ENCODE measurements at places on chromosomes 5 and 9.

DNA sequence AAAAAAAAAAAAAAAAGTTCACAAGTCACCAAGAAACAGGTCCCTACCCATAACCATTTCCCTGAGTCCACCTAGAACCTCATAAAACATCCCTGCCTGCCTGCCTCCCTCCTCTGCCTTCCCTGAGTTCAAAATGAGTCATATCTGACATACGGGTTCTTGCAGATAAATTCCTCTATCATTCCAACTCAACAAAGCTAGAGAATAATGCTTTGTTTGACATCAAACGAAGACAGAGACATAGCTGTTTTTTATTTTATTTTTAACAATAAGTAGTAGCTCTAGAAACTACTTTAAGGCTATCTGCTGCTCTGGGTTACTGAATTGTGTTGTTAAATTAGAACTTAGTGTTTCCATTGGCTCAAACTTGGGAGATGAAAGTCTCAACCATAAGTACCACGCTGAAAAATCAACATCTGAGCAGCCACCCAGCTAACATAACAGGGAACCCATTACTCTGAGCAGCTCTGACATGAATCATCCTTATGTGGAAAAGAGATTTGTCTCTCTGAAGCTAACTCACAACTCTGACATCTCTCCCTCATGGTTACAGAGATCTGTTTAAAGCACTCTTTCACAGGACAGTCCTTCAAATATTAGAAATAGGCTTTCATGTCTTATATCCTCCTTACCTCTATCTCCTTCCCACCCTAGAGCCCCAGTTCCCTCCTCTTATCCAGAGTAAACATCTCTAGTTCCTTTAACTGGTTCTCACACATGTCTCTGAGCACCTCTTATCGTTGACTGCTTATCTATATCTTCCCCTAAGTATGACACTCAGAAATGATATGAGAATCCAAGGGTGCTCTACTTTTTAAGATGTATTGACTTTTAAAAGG is 12.1 kb downstream of the TMEM245 start:
- no peak for DNase-seq

GRCh38 chr9:68941780-68942459 is 72.0 kb downstream of the PRKACG start:
- no peak for DNase-seq

GRCh38 chr9:17962747-17963146 is 383.9 kb downstream of the SH3GL2 start:
- no peak for DNase-seq

DNA sequence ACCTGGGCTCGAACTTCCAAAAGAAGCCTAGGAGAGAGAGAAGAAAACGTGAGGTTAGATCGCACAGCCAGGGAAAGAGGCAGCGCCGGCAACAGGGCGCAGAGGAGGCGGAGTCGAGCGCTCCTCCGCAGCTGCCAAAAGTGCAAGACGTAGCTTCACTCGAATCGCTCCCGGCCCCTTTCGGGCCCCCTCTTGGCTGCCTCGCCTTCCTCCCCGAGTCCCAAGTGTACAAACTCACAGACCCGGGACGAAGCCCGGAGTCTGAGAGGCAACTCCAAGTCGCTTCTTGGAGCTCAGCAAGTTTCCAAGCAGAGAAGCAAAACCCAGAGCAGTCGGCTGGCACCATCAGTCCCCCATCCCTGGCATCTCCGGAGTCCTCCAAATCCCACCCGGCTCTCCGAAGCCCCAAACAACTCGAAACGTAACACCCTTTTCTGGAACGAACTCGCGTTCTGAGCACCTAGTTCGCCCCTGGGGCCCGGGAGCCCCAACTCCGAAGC is 1.2 kb downstream of the MIER3 start:
- DNase-seq = peak; percentile 8

- no peak for DNase-seq
These were observed 49.1 kb upstream of the ANKRD55 start for GRCh38 chr5:56282216-56282615.

DNA sequence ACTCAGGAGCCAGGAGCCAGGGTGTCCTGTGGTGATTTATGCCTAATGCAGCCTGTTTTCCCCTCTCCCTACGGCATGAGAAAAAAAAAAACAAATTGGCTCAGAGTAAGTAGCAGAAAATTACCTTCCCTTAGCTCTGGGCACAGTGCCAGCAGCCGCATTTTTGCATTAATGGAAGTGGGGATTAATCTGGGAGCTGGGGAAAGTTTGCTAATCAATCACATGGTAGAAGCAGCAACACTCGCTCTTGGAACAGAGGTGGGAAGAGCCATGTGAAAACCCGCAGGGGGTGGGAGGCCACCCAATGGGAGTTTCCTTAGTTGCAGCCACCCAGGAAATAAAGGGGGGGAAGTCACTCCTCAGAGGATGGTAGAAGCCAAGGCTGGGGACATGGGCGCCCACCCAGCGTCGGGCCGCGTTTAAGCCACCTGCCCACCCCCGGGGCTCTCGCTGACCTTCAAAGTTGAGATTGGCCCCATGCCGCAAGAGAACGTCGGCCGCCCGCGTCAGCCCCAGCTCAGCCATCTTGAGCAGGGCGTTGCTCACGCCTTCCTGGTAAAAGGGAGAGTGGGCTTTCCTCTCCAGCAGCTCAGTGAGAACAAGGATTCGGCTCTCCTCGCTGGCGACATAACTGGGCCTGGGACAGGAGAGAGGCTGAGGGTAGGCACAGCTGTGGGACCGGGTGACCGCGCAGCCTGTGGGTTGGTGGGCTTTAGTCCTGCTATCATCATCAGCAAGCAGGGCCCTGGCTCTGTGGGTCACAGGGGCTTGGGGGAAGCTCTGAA is 1.7 kb downstream of the ASB6 start:
- no peak for DNase-seq

- DNase-seq = no peak
These were observed 131.0 kb upstream of the CCNG1 start for GRCh38 chr5:163306421-163306820.

GRCh38 chr5:54278036-54278830 is 32.1 kb downstream of the ARL15 start:
- DNase-seq = no peak

GRCh38 chr5:115433918-115434317 is 110.7 kb downstream of the FEM1C start:
- no peak for DNase-seq

- no peak for DNase-seq
These were observed 186.8 kb downstream of the HSPA4 start for GRCh38 chr5:133238426-133239205.

DNA sequence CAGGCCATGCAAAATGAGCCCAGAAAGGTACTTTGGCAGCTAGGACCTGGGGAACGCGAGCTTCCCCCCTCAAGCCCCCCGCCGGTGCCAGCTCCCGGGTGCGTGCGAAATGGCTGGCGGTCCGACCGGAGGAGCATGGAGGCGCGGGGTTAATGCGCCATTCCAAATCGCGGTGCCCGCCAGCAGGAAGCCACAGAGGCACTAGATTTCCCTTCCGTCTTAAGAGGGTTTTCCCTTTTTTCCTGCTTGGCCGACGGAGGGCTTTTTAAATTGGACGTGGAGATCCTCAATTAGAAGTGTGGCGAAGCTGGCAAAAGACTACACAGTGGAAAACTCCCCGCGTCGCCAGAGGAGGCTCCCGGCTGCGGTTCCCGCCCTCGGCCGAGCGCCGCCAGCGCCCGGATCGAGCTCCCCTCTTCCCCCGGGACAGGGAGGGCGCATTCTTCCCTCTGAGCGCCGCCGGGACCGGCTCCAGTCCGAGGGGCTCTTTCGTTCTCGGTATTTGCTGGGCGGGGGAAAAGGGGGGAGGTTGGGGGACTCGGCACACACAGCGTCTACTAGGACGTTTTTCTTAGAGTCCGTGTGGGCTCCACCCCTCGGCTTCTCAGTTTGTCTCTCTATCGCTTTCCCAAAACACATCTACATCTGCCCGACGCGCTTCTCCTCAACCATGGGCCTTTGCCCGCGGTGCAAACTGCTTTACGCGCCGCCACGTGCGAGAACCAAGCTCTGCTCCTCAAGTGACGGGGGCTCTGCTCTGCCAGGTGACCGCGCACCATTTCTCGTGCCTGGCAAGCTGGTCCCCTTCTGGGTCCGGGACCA is 3.0 kb downstream of the GDNF start:
- no peak for DNase-seq

- DNase-seq = no peak
These were observed 46.2 kb downstream of the DMRT2 start for GRCh38 chr9:1096155-1096964.

- DNase-seq = no peak
These were observed 252.9 kb downstream of the MAT2B start for GRCh38 chr5:163758283-163758711.

GRCh38 chr9:105673850-105674387 is 11.7 kb downstream of the TAL2 start:
- DNase-seq = no peak

GRCh38 chr5:23930985-23931384 is 423.6 kb downstream of the PRDM9 start:
- DNase-seq = no peak

GRCh38 chr5:41885286-41885685 is 15.1 kb upstream of the OXCT1 start:
- DNase-seq = no peak

GRCh38 chr5:159163701-159164046 is 45.7 kb downstream of the RNF145 start:
- DNase-seq = no peak

DNA sequence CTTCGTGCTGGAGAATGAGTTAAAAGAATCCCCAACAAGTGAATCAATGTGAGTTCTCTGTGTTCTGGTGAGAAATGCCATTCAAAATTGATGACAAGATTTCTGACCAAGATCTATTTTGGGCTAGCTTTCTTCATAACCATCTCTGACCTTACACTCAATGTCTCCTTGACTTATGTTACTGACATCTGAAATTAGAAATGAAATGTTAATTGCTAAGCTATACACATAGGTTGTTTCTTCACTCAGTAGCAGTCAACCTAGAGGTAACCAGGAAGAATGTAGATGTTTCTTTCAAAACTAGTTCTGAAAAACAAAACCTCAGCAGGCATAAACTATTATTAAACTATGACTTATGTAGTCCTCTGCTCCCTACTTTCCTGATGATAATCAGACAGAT is 2220.7 kb upstream of the C9orf72 start:
- DNase-seq = no peak

DNA sequence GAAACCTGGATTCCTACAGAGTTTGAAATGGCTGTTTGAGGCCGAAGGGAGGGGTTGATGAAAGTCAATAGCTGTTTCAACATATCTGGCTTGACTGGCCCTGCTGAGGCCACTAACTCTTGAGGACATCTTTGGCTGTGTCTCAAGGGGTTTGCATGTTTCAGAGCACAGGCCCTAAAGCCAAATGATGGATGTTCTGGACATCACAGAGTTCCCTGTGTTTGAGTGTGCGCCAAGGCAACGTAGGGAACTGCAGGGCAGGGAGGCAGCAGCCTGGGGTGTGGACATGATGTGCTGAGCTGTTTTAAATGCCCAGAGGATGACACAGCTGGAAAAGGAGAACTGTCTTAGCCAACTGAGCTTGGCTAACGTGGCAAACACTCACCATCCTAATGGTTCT is 89.6 kb downstream of the RAPGEF1 start:
- no peak for DNase-seq

GRCh38 chr5:121872856-121873255 is 21.2 kb downstream of the FTMT start:
- no peak for DNase-seq

Measured in T-helper 22 cell (primary cell).